CD4-positive, alpha-beta T cell treated with Interleukin-17A for 1 hour (primary cell): ENCODE measurements at places on chromosomes 2 and 18.

- DNase-seq = no peak
Measured at GRCh38 chr18:79169958-79170555, 100.9 kb downstream of the ATP9B start.

DNA sequence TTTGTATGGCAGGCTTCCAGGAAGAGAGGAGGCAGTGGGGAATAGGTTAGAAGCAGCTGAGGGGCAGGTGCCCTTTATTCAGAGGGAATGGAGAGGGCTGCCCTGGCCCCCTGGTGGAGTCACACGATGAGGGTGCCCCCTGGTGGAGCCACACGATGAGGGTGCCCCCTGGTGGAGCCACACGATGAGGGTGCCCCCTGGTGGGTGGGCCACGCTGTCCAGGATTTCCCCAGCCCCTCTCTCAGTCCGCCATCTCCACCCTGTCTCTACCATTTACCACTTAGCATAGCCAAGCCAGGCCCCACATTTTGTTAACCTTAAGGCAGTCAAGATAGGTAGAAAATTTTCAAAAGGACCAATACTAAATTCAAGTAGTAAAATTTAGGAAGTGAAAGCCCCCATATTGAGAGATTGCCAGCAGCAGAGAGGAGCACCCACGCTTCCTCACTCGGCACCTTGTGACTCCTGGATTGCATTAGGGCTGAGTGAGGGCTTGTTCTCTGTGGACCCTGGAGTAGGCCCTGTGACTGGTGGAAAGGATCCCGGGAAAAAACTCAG lies 10.4 kb upstream of the FAM228A start:
- peak; percentile 29 for DNase-seq

GRCh38 chr18:47260120-47260923 lies 8.9 kb upstream of the SKOR2 start:
- DNase-seq = no peak

GRCh38 chr2:109128616-109129355 lies at the start of gene SH3RF3:
Gene SH3RF3 (plus strand): TSS chr2:109129205.
- peak; percentile 11 for DNase-seq

GRCh38 chr2:239601201-239601851 lies 200.5 kb upstream of the HDAC4 start:
- no peak for DNase-seq

DNA sequence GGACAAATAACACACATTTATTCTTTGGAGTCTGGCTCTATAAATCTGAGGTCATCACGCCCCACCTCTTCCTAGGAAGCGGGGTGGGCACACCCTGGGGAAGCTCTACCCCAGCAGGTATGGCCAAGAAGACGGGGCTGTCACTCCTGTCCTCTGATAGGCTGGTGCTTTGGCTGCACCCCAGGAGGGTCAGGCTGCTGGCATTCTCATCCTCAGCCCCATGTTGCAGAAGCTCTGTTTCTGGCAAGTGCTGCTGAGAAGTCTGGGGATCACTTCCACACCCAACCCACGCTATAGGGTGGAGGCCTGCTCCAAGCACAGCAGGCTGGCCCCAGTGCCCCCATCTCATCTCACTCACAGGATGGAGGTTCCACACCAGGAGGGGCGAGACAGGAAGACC lies 17.6 kb downstream of the ARHGEF4 start:
- DNase-seq = no peak

- no peak for DNase-seq
Measured at GRCh38 chr2:25926984-25927756, 48.9 kb upstream of the ASXL2 start.

DNA sequence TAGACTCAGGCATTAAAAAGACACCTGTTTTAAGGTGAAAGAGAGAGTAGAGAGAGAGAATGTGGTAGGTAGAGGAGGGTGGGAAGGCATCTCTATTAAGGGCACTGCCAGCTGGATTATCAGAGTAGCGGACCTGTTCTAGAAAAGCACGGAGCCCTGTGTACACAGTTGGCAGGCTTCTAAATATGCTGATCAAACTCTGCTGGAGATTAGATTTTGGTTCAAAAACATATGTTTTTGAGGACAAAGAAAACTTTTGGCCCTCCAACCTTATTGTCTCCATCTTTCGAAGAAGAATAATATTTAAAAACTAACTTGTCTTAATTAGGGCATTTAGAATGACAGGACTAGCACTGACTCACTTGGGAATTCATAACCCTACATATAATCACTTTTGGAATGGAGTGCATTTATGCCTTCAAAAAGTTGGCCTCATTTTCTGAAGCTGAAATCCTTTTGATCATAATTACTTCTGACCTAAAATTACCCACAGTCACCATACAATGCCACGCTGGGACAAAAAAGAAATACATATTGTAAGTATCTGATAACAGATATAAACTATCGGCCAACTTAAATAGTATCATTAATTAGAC lies 254.6 kb downstream of the MEIS1 start:
- DNase-seq = no peak

GRCh38 chr18:79760881-79761280 lies 36.9 kb upstream of the KCNG2 start:
- no peak for DNase-seq

- DNase-seq = no peak
Measured at GRCh38 chr2:5530011-5530696, 162.0 kb upstream of the SOX11 start.

- no peak for DNase-seq
Measured at GRCh38 chr18:35377875-35378573, 887 bp upstream of the ZNF396 start.

DNA sequence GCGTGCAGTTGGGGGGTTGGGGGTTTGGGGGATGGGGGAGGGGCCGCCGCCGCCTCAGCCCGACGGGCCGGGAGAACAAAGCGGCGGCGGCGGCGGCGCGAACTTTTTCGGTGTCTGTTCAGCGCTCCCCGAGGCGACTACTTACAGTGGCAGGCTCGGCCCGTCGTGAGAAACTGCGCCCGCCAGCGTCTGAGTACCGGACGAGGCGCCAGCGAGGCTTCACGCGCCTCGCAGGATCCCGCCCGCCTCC lies 172 bp downstream of the PRKD3 start:
- DNase-seq = peak; percentile 84

- DNase-seq = no peak
Measured at GRCh38 chr2:224723586-224724217, 7.5 kb upstream of the CCDC195 start.

GRCh38 chr18:27735117-27735516 lies 441.8 kb downstream of the CDH2 start:
- DNase-seq = no peak

DNA sequence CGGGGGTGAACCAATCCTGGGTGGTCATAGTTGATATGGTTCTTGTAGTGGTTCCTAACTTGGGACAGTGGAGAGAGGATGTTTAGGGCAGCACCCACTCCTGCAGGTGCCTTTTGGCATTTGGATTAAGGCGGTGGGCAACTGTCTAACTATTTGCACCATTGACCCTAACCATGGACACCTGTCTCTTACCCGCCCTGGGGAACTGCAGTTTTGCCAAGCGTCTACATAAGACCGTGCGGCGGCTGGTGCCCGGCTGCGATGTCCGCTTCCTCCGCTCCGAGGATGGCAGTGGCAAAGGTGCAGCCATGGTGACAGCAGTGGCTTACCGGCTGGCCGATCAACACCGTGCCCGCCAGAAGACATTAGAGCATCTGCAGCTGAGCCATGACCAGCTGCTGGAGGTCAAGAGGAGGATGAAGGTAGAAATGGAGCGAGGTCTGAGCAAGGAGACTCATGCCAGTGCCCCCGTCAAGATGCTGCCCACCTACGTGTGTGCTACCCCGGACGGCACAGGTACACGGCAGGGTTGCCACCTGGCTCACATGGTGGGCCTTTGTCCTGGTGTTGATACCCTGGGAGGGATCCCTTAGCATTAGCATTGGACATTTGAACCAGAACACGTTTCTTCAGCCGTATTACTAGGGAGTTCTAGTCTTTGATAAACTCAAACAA lies 46.3 kb downstream of the HK2 start:
- no peak for DNase-seq

DNA sequence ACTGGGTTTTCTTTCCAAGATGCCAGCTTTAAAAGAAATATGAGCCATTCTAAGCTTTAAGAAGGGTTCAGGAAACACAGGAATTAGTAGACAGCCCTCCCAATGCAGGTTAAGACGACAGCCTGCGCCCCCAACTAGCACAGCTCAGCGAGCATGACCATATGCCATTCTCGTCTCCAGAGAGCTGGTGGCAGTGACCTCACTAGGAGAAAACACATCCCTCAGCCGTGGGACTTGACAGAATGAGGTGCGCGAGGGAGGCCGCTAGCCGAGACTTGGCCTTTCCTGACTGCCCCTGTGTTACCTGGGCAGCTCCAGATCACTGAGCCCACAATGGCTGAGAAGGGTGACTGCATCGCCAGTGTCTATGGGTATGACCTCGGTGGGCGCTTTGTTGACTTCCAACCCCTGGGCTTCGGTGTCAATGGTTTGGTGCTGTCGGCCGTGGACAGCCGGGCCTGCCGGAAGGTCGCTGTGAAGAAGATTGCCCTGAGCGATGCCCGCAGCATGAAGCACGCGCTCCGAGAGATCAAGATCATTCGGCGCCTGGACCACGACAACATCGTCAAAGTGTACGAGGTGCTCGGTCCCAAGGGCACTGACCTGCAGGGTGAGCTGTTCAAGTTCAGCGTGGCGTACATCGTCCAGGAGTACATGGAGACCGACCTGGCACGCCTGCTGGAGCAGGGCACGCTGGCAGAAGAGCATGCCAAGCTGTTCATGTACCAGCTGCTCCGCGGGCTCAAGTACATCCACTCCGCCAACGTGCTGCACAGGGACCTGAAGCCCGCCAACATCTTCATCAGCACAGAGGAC lies 103.9 kb downstream of the MAPK4 start:
- no peak for DNase-seq

GRCh38 chr18:66111018-66111417 lies 360.2 kb downstream of the CDH7 start:
- no peak for DNase-seq
